ENCODE measurements at places on chromosomes 12 and 14.

DNA sequence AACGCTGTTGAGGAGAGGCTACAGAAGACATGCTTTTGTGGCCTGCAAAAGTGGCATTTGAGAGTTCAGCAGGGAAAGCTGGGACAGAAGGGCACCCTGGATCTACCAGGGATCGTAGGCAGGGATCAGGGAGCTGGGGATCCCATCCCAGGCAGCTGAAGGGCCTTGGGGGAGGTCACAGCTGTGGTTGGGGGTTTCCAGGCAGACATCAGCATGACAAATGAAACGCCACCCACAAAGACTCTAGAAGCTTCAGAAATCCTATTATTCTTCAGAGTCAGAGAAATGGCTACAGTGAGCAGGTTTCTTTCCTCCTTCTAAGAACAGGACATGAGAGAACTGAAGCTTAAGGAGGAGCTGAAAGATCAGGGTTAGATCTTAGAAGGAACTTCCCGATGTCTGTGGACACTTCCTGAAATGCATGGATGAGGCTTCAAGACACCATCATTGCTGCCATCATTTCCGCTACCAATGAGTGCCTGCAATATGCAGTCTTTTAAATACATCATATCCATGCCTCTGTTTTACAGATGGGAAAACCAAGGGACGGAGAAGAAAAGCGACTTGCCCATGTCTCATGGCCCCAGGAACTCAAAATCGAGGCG is 104.3 kb downstream of the RBM19 start:
- H3K4me3 ChIP-seq = no peak overlapping the region
- H3K27me3 ChIP-seq = no peaks in the 10 kb centered on the region
- peaks cover 12% of the 10 kb centered on the region for H3K36me3 ChIP-seq
- H3K27ac ChIP-seq = no peak overlapping the region
- no peak for DNase-seq

DNA sequence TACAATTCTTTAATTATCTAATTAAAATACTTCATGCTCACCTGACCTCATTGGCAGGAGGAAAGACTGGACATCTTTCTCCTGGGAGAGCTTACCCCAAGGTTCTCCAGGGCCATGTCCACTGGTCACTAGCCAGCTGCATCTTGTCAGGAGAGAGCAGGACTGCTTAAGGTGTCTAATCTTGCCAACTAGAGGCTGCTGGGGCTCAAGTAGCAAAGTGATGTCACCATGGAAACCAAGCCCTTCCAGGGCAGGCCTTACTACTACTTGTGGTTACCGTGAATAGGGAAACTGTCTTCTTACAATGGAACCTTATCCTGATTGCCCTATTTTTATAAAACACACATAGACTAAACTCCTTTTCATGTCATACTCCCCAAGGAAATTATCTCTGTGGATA is 376.4 kb downstream of the SNAPC1 start:
- H3K27me3 ChIP-seq = no peaks in the 10 kb centered on the region
- H3K36me3 ChIP-seq = no peaks in the 10 kb centered on the region
- H3K4me1 ChIP-seq = no peaks in the 10 kb centered on the region
- DNase-seq = no peak

GRCh38 chr12:116037941-116038837 is 239.3 kb downstream of the MED13L start:
- no peak overlapping the region for H3K27ac ChIP-seq
- no peaks in the 10 kb centered on the region for H3K36me3 ChIP-seq
- H3K27me3 ChIP-seq = no peaks in the 10 kb centered on the region
- no peaks in the 10 kb centered on the region for H3K4me1 ChIP-seq
- no peak for DNase-seq

DNA sequence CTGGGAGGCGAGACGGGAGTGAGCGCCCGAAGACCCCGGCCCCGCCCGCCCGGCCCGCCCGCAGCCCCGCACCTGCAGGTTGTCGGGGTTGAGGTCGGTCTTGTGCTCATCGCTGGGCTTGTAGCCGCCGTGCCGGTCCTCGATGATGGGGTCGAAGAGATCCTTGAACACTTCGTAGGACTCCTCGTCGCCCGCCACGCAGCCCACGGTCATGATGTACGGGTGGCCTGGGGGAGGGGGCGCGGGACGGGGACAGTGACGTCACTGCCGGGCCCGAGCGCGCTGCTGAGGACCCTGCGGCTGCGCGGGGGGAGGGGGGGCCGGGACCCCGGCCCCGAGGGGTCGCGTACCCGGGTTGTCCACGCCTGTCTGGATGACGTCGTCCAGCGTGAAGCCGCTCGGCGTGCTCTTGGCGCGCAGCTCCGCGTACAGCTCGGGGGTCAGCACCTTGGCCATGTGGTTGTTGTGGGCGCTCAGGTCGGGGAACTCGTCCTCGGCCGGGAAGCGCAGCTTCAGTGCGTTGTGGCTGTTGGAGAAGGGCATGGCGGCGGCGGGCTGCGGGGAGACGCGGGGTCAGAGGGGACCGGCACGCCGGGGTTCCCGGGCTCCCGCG is 573 bp downstream of the CKB start:
- H3K27ac ChIP-seq = peak overlapping the region; percentile 79
- no peaks in the 10 kb centered on the region for H3K27me3 ChIP-seq
- no peaks in the 10 kb centered on the region for H3K36me3 ChIP-seq
- peak overlapping the region; percentile 73 for H3K4me3 ChIP-seq
- DNase-seq = peak; percentile 74

- DNase-seq = no peak
- H3K4me3 ChIP-seq = no peak overlapping the region
- no peak overlapping the region for H3K27ac ChIP-seq
- no peaks in the 10 kb centered on the region for H3K36me3 ChIP-seq
- no peaks in the 10 kb centered on the region for H3K4me1 ChIP-seq
Measured at GRCh38 chr12:116765271-116765670, 27.2 kb downstream of the RNFT2 start.

DNA sequence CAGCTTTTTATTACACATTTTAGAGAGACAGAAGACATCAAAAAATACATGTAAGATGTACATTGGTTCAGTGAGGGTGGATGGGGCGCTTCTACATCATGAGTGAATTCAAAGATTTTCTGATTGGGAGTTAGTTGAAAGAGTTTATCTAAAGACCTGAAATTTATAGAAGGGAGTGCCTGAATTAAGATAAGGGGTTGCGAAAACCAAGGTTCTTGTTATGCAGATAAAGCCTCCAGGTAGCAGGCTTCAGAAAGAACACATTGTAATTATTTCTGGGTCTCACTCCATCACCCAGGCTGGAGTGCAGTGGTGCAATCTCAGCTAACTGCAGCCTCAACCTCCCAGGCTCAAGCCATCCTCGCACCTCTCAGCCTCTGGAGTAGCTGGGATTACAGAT is 26.2 kb upstream of the TMPO start:
- DNase-seq = no peak
- H3K4me3 ChIP-seq = no peak overlapping the region
- H3K4me1 ChIP-seq = no peaks in the 10 kb centered on the region
- H3K27me3 ChIP-seq = no peaks in the 10 kb centered on the region
- no peak overlapping the region for H3K27ac ChIP-seq

DNA sequence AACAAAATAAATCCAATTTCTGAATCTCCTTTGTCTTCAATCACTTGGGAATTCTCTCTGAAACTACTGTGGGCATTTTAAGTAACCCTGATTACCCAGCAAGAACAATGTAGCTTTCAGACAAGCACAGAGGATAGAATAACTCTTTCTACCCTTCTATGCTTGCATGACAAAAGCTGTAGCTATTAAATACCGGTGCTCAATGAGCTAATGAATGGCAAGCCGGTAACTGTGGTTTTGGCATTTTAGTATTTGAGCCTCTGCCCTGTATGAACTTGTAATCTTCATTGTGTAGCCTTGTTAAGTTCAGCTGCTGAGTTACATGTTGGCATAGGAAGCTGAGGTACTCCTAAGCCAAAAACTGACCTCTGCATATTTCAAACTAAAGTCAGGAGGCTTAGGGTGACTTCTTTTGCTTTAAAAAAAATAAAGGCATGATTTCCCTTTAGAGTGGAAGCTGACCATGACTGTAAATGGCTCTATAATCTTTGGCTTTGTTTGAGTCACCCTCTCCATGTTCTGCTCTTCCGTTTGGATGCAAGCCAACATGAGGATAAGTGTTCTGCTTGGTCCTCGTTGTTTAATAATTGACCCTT is 171.0 kb upstream of the HIF1A start:
- no peak overlapping the region for H3K4me3 ChIP-seq
- H3K36me3 ChIP-seq = no peaks in the 10 kb centered on the region
- H3K27ac ChIP-seq = peak overlapping the region; percentile 86

- no peaks in the 10 kb centered on the region for H3K27me3 ChIP-seq
- no peak overlapping the region for H3K27ac ChIP-seq
- H3K4me1 ChIP-seq = no peaks in the 10 kb centered on the region
- no peak for DNase-seq
Measured at GRCh38 chr12:41769810-41770209, 374.9 kb downstream of the GXYLT1 start.

- no peak overlapping the region for H3K27ac ChIP-seq
- peaks cover 50% of the 10 kb centered on the region for H3K4me1 ChIP-seq
- no peaks in the 10 kb centered on the region for H3K27me3 ChIP-seq
Measured at GRCh38 chr12:68620519-68621471, 10.1 kb downstream of the RAP1B start.

GRCh38 chr12:108310489-108310888 is 28.6 kb downstream of the CMKLR1 start:
- H3K4me1 ChIP-seq = peaks cover 12% of the 10 kb centered on the region
- H3K27me3 ChIP-seq = no peaks in the 10 kb centered on the region
- no peaks in the 10 kb centered on the region for H3K36me3 ChIP-seq

DNA sequence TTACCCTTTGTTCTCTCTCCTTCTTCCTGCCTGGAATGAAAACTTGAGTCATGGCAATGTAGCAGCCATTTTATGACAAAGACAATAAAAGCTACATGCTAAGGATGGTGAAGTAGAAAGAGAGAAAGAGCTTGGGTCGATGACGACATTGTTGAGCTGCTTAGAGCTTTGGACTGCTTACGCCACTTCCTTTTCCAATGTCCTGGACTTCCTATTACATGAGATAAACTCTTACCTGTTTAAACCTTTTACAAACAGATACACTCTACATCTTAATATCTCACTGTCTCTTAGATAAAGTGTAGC is 70.1 kb downstream of the PEBP1 start:
- no peak for DNase-seq
- no peaks in the 10 kb centered on the region for H3K27me3 ChIP-seq
- H3K27ac ChIP-seq = no peak overlapping the region
- H3K36me3 ChIP-seq = peaks cover 2% of the 10 kb centered on the region

DNA sequence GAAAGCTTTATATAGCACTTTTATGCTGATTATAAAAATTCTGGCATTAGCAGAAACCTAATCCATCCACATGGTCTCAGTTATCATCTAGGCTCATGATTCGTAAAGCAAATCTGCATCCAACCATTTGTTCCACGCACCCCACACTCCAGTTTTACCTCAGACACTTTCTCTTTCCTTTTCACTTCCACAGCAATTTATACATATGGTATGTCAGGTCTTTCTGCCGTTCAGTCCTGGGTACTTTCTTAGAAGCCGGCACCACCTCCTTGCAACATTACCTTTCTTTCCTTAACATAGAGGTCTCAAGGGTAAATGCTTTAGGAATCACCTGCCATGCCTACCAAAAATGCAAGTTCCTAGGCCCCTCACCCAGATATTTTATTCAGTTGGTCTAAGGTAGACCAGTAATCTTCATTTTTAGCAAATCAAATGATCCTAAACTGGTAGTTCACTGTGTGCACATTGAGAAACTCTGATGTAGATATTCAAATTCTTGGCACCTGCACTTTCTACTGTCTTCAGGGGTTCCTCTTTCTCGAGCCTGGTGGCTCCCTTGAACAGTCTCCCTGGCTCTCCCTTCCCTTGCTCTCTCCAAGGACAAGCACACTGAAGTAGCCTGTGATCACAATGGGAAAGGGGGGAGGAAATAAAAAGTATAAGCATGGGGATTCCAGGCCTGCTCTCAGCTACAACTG is 2.8 kb upstream of the KRAS start:
- no peak for DNase-seq
- no peaks in the 10 kb centered on the region for H3K27me3 ChIP-seq
- H3K36me3 ChIP-seq = no peaks in the 10 kb centered on the region
- H3K4me3 ChIP-seq = no peak overlapping the region

DNA sequence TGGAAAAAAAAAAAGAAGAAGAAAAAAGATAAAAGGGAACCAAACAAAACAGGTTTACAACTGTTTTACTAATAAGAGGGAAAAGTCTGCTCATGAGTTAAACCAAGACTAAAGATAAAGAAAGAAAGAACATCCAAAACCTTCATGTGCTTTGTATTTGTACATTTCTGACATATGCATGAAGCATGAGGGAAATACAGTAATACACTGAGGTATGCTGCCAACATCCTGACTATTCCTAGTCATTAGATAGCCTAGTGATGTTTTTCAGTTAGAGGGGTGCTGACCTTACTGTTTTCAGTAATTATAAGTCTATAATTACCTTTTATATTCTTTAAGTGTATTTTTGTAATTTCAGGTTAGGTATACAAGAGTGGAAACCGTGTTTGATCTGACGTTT is 793.3 kb downstream of the DIO2 start:
- no peak overlapping the region for H3K4me3 ChIP-seq
- H3K4me1 ChIP-seq = no peaks in the 10 kb centered on the region
- H3K36me3 ChIP-seq = no peaks in the 10 kb centered on the region

DNA sequence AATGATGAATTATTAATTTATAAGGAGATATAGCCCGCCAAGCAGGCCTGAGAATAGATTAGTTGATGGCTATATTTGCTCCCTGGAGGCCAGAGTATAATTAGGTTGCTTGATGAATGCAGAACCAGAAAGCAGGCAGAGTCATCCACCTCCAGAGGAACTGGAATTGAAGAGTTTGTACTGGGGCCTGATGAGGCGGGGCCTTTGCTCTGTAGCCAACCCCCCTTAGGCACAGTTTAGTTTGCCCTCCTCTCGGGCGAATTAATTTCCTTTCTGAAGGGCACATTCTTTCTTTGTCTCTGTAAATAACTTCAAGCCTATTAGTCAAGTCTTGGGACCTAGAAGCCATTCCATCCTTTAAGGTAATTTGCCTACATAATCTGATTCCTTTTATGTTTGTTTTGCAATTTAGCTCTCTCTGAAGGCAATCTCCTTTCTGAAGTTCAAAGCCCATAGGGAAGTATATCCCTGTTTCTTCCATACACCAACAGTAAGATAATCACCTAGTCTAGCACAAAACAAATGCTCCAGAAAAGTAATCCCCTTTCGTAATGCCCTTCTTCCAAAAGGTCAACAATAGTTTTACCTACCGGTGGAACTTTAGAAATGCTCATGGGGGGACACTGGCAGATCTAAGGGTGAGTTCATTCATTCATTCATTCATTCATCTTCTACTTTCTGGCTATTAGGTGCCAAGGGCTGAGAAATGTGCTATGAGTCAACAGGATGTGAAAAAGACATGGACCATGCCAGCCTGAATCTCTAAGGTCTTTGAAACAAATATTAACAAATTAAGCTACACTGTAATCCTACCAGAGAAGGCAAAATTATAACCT is 84.8 kb upstream of the NUDT4 start:
- H3K27ac ChIP-seq = no peak overlapping the region
- no peak overlapping the region for H3K4me3 ChIP-seq
- no peaks in the 10 kb centered on the region for H3K36me3 ChIP-seq

GRCh38 chr14:36938678-36939077 is 233.7 kb downstream of the SLC25A21 start:
- H3K36me3 ChIP-seq = no peaks in the 10 kb centered on the region
- H3K27me3 ChIP-seq = no peaks in the 10 kb centered on the region
- no peak overlapping the region for H3K4me3 ChIP-seq

GRCh38 chr14:93185349-93185720 is 218 bp downstream of the LYSET start:
- H3K4me1 ChIP-seq = peaks cover 10% of the 10 kb centered on the region
- H3K4me3 ChIP-seq = peak overlapping the region; percentile 99
- peaks cover 10% of the 10 kb centered on the region for H3K36me3 ChIP-seq
- H3K27ac ChIP-seq = peak overlapping the region; percentile 97
- no peaks in the 10 kb centered on the region for H3K27me3 ChIP-seq
- no peak for DNase-seq
